ENCODE measurements at places on chromosomes 12 and 14.
A peak's percentile ranks its signal among the peaks of the same experiment; 100 is the strongest.

DNA sequence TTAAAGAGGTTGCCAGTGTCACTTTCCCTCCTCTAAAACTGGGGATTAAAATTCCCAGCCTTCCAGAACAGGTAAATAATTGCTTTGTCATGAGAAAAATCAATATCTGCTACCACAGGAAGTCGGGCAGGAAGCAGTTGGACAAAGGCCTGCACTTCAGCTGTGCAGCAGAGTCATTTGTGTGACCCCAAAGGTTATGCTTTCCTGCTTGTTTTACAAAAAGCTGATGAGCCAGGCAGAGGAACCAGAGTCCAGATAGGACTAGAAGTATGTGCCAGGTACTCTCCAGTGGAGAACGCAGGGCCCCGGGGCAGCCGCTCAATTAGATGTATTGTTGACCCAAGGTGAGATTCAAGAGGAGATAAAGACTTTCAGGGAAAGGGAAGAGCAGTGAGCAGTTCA, 117.1 kb upstream of the FRMD6 start:
- no peak for DNase-seq

- no peak for DNase-seq
These were observed 1104.7 kb upstream of the TMEM132C start for GRCh38 chr12:127162307-127162706.

DNA sequence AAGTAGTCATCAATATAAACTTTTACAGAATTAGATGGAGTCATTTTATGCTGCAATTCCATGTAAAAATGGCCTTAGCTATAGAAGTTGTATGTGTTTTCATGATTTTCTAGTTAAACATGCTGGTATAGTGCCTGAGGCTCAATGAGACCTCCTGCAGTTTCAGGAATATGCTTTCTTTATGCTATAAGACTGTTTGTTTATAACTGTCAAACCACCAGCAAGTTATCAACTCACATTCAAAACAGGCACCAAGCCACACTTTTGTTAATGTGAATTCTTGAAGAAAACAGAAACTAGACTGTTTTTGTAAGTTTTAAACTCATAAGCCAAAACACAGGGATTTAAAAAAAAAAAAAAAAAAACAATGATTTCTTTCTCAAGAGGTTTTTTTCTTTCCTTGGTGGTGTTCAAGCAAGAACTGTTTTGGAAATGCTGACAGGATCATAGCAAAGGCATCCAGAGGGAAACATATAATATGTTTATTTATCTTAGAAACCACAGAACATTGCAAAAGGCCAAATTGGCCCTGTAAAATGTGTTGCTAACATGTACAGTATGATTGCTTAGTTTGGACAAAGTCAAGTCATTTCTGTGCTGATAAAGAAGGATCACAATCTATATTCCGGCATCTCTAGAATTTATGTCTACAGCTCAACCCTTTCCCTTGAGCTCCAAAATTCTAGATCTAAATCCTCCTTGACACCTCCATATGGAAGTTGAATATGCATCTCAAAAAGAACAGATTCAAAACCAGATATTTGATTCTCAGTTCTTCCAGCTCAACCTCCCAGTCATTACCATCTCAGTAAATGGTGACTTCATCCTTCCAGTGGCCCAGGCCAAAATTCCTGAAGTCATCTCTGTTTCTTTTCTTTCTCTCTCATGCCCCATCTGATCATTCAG, 29.0 kb upstream of the LUM start:
- peak; percentile 78 for DNase-seq

DNA sequence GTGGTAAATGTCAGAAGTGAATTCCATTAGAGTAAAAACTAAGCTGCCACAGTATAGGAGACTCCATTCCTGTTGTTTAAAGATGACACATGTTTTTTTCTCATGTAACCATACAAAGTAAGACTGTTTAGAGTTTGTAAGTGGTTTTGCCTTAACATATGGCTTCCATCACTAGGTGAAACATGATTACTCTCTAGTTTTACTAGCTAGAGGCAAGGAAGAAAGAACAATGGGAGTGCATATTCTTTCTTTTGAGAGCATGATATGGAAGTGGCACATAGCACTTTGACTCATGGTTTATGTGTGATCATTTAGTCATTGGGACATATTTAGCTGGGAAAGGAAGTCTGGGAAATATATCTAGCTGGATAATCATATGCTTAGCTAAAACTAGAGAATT, 7.7 kb downstream of the ATF7IP start:
- DNase-seq = no peak

GRCh38 chr12:118541934-118542333, 165.6 kb downstream of the SUDS3 start:
- no peak for DNase-seq

- no peak for DNase-seq
These were observed 93.2 kb downstream of the FBXO33 start for GRCh38 chr14:39339003-39339402.

GRCh38 chr14:22531451-22532344, 57.3 kb downstream of the DAD1 start:
- DNase-seq = no peak

DNA sequence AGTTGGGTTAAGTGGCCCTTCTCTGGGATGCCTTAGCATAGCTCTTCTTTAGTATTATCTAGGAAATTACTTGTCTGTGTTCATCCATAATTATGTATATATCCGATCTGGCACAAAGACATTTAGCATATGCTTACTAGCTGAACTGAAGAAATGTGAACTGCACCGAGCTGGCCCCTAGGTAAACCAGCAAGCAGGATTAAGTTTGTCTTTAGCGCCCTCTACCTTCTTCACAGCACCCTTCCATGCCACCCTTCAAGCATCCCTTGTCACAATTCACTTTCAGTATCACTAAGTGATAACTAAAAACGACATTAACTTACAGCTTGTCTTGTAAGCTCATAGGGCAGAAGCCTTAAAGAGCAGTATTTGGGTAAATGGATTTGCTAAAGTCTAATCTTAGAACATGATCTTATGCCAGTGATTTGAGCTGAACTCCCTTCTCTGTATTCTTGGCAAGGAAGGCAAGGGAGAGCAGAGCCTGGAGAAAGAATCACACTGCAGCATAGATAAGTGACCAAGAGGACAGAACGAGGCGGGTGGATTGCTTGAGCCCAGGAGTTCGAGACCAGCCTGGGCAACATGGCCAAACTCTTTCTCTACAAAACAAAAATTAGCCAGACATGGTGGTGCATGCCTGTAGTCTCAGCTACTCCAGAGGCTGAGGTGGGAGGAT, 2.6 kb upstream of the HAL start:
- no peak for DNase-seq
